ENCODE measurements at places on chromosomes 4 and X. TPM values are rescaled to one million over a fixed set of nuclear protein-coding genes. Genes with fewer than 3 reads are reported as not detected.

- peaks cover 5% of the 10 kb centered on the region for H3K4me1 ChIP-seq
- H3K27me3 ChIP-seq: no peaks in the 10 kb centered on the region
- H3K36me3 ChIP-seq: no peaks in the 10 kb centered on the region
- DNase-seq: no peak
- no peak overlapping the region for H3K27ac ChIP-seq
Observed at GRCh38 chr4:140367738-140368137, 5.7 kb upstream of the SCOC start.

DNA sequence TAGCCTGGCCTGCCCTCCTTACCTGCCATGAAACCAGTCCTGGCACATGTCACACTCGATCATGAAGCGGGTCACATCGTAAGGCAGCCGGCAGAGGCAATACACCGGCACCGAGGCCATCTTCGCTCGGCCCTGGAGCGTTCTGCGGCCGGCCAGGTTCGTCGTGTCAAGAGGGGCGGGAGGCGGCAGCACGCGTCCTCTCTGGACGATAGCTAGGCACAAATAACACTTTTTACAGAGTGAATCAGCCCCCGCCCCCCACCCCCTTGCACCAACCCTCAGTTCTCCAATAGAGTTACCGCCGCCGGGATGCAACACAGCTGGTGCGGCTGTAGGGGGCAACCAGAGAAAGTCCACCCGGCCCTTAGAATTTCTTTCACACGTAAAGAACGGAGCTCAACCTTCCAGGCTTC, 1.7 kb downstream of the PHF8 start:
- H3K27ac ChIP-seq: no peak overlapping the region
- H3K36me3 ChIP-seq: peaks cover 5% of the 10 kb centered on the region
- H3K4me1 ChIP-seq: no peaks in the 10 kb centered on the region
- peak; percentile 19 for DNase-seq

DNA sequence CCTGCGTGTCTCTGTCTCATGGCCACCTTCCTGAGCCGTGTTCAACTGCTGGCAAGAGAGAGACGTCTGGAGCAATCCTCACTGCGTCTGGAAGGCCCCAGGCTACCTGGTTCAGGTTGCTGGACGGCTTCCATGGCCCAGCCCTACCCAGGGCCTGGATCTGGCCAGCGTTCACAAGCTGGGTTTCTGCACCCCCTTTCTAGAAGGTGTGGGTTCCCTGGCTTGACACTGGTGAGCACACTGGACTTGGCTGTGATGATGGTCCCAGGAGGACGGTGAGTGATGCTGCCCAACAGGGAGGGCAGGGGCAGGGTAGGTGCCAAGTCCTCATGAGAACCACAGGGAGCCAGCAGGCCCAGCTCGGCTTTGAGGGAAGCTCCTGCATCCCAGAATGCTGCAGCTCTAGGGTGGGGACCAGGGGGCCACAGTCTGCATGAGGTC, 63.4 kb downstream of the HTRA3 start:
- H3K4me3 ChIP-seq: no peak overlapping the region
- no peak overlapping the region for H3K27ac ChIP-seq
- no peaks in the 10 kb centered on the region for H3K36me3 ChIP-seq
- no peaks in the 10 kb centered on the region for H3K27me3 ChIP-seq
- DNase-seq: peak; percentile 59

GRCh38 chr4:52856801-52857200, 5.3 kb upstream of the RASL11B start:
- no peak overlapping the region for H3K27ac ChIP-seq
- H3K36me3 ChIP-seq: no peaks in the 10 kb centered on the region
- peaks cover 16% of the 10 kb centered on the region for H3K4me1 ChIP-seq
- H3K4me3 ChIP-seq: no peak overlapping the region

DNA sequence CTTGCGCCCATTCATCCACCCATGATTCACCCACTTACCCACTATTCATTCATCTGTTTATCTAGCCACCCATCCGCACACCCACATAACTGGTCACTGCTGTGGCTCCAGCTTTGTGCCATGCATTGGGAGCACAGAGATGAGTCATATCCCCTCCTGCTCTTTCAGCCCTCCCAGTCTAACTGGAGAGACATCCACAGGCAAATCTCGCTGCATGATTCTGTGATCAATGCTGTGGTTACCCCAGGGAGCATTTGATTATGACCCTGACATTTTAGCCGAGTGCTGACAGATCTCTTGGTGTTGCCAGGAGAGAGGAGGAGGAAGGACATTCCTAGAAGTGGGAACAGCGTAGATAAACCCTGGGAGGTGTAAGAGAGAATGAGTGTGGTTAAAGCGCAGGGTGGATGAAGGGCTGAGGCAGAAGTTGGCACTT, 10.4 kb upstream of the PORCN start:
- no peak overlapping the region for H3K27ac ChIP-seq
- H3K36me3 ChIP-seq: no peaks in the 10 kb centered on the region
- no peak overlapping the region for H3K4me3 ChIP-seq
- no peaks in the 10 kb centered on the region for H3K4me1 ChIP-seq

DNA sequence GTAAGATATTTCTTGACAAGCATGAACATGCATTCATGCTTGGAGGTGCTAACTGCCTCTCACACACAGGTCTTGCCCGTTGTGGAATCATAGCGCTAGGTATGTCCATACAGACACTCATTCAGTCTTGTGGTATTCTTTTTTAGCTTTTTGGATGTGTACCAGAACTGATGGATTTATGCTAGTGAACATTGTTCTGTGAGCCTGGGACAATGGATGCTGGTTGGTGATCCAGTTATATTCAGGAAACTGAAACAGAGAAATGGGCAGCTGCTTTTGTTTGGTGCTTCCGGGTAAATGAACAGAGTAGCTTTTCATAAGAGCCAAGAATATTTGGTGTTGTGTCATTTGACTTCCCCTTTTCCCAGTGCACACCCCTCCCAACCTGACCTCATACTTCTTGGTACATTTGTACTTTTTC, 78.9 kb upstream of the SLC4A4 start:
- H3K4me1 ChIP-seq: peaks cover 5% of the 10 kb centered on the region
- DNase-seq: no peak
- H3K27me3 ChIP-seq: no peaks in the 10 kb centered on the region
- no peaks in the 10 kb centered on the region for H3K36me3 ChIP-seq
- no peak overlapping the region for H3K4me3 ChIP-seq
- no peak overlapping the region for H3K27ac ChIP-seq

DNA sequence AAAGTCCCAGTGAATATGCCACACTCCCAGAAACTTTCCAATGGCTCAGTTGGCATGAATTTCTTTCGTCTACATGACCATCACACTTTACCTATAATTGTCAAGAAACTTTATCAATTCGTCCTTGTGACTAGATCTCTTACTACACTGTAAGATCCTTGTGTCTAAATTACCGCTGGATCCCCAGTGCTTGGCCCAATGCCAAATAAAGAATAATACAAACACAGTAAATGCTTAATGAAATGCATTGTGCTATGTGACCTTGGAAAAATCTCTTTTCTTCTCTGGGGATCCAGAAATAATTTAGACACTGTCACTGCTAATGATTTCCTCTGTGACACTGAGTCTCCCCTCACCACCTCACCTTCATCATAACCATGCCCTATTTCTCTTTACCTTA, 137.9 kb downstream of the VSIG4 start:
- no peak for DNase-seq
- H3K4me1 ChIP-seq: no peaks in the 10 kb centered on the region
- H3K27ac ChIP-seq: no peak overlapping the region
- no peaks in the 10 kb centered on the region for H3K27me3 ChIP-seq
- no peaks in the 10 kb centered on the region for H3K36me3 ChIP-seq

Gene HSFX1
- total RNA-seq: 21.7 TPM

- no peak overlapping the region for H3K4me3 ChIP-seq
- H3K4me1 ChIP-seq: no peaks in the 10 kb centered on the region
Observed at GRCh38 chr4:187204389-187204918, 480.8 kb upstream of the FAT1 start.

DNA sequence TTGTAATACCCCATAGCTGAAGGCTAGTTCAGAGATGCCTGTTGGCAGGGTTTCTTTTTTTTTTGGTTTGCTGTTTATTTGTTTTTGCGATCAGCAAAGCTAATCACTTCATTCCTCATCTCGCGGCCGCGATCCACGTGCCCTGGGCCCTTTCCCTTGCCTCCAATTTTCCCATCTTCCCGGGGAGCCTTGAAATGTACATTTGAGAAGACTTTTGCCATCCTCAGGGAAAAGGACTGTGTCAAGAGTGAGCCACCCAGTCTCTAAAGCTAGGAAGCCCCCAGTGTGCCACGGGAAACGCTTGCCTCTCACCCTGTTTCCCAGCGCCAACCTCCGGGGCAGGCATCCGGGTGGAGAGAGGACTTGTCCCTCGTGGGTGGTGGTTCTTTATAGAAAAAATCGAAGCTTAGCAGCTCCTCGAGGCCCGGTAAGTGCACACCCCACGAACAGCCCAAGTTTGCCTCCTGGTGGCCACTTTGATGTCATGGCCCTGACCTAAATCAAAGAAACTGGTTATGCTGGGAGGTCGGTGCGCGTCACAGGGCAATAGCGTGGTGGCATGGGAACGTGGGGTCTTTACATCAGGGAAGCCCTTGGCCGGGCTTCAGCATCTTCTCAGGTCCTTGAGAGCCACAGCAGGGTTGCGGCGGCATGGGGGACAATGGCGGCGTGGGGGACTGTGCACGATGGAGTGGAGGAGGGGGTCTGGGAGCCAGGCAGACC, 42.0 kb downstream of the MAP7D3 start:
- peak overlapping the region; percentile 60 for H3K27ac ChIP-seq
- peak overlapping the region; percentile 21 for H3K4me3 ChIP-seq
- H3K4me1 ChIP-seq: peaks cover 32% of the 10 kb centered on the region
- peak; percentile 77 for DNase-seq

DNA sequence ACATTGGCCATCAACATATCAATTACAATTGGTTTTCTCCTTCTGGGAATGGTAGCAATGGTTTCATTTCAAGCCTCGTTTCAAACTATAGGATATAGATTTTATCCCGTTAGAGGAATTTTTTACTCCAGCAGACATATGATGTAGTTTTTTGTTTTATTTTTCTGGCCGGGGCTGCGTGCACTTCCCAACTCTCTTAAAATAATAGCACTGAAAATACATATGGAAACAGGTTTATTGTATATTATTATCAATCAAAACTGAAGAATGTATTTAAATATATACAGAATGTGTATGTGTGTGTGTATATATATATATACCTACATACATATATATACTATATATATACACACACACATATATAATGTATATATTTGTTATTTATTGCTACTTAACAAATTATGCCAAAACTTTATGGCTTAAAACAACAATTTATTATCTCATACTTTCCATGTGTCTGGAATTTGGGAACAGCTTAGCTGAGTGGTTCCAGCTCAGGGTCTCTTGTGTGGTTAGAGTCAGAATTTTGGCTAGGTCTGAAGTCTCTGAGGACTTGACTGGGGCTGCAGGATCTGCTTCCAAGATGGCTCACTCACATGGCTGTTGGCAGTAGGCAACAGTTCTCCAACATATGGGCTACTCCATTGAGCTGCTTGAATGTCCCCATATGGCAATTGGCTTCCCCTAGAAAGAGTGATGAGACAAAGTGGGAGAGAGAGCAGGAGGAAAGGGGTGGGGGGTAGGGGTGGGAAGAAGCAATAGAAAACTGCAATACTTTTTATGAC, 314.1 kb downstream of the PPP1R2C start:
- H3K27ac ChIP-seq: no peak overlapping the region
- no peaks in the 10 kb centered on the region for H3K36me3 ChIP-seq
- no peak overlapping the region for H3K4me3 ChIP-seq

Gene IRS4
- total RNA-seq: not detected

GRCh38 chr4:62394766-62395165, 1194.6 kb downstream of the ADGRL3 start:
- H3K27ac ChIP-seq: no peak overlapping the region
- H3K4me1 ChIP-seq: no peaks in the 10 kb centered on the region
- H3K27me3 ChIP-seq: no peaks in the 10 kb centered on the region
- DNase-seq: no peak
- H3K4me3 ChIP-seq: no peak overlapping the region

- H3K27me3 ChIP-seq: no peaks in the 10 kb centered on the region
- no peaks in the 10 kb centered on the region for H3K4me1 ChIP-seq
- H3K27ac ChIP-seq: no peak overlapping the region
Observed at GRCh38 chr4:184953971-184954370, 64.3 kb upstream of the HELT start.

Gene ANXA10
- total RNA-seq: not detected

Gene THAP9
- 0.32 TPM for total RNA-seq

Gene USP51
- total RNA-seq: 9.0 TPM

GRCh38 chr4:126748736-126749135, 884.0 kb upstream of the INTU start:
- H3K4me1 ChIP-seq: no peaks in the 10 kb centered on the region
- no peak overlapping the region for H3K4me3 ChIP-seq
- H3K27ac ChIP-seq: no peak overlapping the region
- no peaks in the 10 kb centered on the region for H3K27me3 ChIP-seq
- H3K36me3 ChIP-seq: no peaks in the 10 kb centered on the region

Gene FAM9C
- not detected for total RNA-seq

DNA sequence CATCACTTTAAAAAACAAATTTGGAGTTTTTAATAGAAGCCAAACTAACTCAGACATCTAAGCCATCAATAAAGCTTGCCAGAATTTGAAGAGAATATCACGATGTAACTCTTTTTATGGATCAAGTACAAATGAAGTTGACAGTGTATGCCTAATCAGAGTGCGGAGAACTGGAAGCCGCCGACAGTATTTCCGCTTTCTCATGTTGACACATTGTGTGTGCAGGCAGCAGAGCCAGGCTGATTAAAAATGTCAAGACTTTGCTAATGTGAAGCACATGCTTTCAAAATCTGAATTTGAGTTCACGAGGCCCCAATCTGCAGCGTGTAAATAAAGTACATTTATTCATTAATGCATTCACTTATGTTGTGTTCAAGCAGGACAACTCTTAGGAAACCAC, 161.2 kb downstream of the TENM3 start:
- no peaks in the 10 kb centered on the region for H3K27me3 ChIP-seq
- no peak overlapping the region for H3K27ac ChIP-seq
- no peaks in the 10 kb centered on the region for H3K4me1 ChIP-seq
- no peak overlapping the region for H3K4me3 ChIP-seq
- no peaks in the 10 kb centered on the region for H3K36me3 ChIP-seq

Gene EREG
- not detected for total RNA-seq

DNA sequence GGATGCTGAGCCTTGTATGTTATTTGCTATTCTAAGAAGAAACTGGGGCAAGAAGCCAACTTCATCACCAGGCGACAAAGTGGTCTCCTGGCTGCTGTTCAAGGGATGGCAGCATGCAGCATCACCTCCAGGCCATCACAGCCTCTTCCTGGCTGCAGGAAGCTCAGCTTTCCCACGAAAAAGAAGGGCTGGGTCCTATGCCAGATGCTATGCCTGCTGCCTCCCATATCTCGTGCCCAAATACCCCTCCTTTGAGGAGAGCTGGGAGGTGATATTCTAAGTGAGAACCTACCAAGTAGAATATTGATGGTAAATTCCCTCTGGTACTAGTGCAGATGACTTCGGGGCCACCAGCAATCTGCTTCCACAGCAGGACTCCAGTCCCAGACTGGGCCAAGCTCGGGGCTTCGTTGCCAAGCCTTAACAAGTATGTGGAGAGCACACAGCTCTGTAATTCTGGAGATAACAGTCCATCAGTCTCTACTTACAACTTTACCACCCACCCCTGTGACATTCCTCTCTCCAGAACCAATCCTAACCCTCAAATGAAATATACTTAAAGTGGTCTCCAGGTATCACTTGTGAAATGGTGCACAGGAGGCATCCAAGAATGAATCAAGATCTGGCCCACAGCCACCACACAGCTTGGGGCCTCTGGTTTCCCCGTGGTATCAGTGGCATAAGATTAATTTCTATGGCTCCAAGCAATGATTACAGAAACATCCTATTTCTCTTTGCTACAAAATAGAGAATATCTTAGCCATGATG, 149.3 kb downstream of the PALLD start:
- no peaks in the 10 kb centered on the region for H3K27me3 ChIP-seq
- no peak overlapping the region for H3K27ac ChIP-seq
- DNase-seq: no peak
- no peak overlapping the region for H3K4me3 ChIP-seq

Gene SHOX
- total RNA-seq: not detected

Gene MAGEA9B
- total RNA-seq: not detected

Gene AREG
- total RNA-seq: 4.0 TPM
